ENCODE measurements at places on chromosomes 5 and 9.

- peak; percentile 87 for DNase-seq
Observed at GRCh38 chr5:107402434-107403227, 268.1 kb downstream of the EFNA5 start.

- no peak for DNase-seq
Observed at GRCh38 chr5:148913985-148914431, 87.6 kb downstream of the ADRB2 start.

DNA sequence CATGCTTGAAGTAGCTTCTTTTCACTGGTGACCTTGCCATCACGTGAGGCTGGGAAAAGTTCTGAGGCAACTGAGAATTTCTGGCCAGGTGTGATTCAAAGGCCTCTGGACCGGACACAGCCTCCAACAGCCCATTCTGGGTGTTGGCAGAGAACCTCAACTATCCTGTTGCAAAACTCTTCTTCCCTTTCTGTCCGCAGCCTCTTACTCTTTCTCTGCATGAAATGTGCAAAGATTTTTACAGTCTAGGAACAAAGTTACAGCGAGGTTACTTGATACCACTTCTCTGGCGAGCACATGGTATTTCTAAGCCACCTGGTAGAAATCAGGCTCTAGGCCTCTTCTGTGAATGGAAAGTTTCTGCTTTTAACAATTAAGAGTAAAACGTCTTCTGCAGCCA is 79.2 kb downstream of the FREM1 start:
- DNase-seq = no peak

DNA sequence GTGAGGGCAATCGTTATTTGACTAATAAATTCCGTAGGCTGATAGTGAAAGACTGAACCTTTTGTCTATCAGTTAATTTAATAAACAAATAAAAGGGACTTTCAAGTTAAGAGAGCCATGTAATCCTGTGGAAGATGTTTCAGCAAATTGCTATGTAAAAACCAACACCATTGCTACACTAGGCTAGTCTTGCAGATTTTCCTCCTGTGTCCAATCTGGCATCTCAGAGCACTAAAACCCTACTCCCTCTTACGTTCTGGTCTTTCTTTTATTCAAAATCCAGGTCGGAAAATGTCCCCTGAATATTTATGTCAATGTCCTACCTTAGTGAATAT is 478.8 kb upstream of the TNC start:
- no peak for DNase-seq

GRCh38 chr9:69265891-69266290 is 59.1 kb upstream of the ENTREP1 start:
- DNase-seq = no peak

GRCh38 chr9:5421163-5421562 is 16.6 kb downstream of the PLGRKT start:
- no peak for DNase-seq

- no peak for DNase-seq
Observed at GRCh38 chr5:43148417-43148816, 27.7 kb downstream of the ZNF131 start.

GRCh38 chr9:72441848-72442607 is 77.0 kb upstream of the ZFAND5 start:
- DNase-seq = no peak

DNA sequence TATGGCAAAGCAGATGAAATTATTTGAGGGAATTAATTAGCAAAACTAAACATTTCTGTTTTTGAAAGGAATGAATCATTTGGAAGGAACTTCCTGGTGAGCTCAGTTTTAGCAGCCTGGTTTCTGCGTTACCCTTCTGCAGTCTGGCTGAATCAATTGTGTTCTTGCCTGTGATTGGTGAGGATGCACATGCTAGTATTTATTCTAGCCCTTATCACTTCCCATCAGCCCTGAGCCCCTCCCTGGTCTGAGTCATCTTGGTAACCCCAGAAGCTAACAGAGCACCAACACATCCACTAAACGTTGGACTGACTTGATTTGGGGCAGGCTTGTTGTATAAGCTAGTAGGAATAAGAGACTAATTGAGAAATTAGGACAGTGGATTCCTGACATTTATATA is 6.6 kb downstream of the TJP2 start:
- no peak for DNase-seq

- DNase-seq = no peak
Observed at GRCh38 chr9:20729523-20729922, 45.5 kb downstream of the FOCAD start.

- no peak for DNase-seq
Observed at GRCh38 chr9:107215381-107215780, 67.7 kb upstream of the RAD23B start.

- DNase-seq = no peak
Observed at GRCh38 chr5:169272111-169272510, 28.8 kb downstream of the SLIT3 start.

DNA sequence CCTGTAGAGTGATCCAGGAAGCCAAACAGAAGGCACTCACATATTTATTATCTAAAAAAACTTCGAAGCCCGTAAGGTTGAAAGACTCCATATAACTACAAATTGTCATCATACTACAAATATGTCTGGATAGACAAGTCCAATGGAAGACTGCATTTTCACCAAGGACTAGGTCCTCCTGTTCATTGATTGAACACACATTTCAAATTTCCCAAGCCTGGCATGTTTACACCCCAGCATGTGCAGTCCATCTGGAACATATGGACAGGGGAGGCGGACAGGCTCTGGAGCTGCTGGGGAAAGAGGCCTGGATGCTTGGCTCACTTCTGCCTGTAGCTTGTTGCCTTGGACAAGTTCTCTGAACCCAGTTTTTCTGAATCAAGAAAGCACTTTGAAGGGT is 378.7 kb downstream of the ENC1 start:
- no peak for DNase-seq

DNA sequence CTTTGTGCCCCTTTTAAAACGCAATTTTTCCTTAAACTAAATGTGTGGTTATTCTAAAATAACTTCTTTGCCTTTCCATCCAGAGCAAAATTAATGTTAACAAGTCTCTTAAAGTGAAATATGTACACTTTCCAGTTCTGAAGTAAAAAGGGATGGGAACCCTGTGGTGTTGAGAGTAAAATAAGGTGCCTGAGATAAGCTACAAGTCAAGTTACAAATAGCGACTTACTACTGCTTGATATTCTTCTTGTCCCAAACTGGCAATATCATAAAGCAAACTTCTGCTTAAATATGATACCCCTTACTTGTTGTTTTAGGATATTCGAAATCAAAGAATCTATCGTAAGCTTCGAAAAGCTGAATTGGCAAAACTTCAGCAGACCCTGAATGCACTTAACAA is 18.3 kb upstream of the F2R start:
- DNase-seq = no peak

DNA sequence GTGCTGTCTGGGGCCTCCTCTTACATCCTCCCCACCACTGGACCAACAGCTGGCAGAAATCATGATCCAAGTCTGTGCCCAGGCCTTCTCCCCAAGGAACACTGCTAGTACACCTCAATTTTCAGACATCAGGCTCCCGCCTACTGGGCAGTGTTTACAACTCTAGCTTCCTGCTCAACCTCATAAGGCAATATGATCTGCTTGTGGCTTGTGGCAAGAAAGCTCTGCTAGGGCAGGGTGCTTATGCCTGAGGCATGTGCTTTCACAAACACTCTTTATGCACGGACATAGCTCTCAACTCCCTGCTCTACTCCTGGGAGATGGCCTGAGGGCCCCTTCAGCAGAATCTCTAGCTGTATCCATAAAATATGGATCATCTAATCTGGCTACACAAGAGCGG is 32.5 kb downstream of the SH3TC2 start:
- no peak for DNase-seq

- DNase-seq = no peak
Observed at GRCh38 chr5:125210242-125210947, 464.0 kb upstream of the ZNF608 start.

DNA sequence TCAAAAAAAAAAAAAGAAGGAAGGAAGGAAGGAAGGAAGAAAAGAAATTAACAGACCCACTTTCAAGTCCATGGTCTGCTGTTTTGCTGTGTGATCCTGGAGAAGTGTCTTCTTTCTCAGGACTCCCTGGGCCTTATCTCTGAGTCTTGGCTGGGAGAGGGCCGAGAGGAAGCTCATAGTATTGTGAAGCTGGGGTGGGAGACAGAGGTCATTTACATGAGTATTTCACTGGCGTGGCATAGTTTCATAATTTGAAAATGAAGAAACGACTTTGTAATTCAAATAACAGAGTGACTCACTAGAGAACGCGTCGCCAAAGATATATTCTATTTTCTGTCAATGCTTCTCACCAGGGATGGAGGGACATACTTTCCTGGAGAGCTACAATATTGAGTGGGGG is 2.4 kb upstream of the C9orf50 start:
- DNase-seq = no peak

DNA sequence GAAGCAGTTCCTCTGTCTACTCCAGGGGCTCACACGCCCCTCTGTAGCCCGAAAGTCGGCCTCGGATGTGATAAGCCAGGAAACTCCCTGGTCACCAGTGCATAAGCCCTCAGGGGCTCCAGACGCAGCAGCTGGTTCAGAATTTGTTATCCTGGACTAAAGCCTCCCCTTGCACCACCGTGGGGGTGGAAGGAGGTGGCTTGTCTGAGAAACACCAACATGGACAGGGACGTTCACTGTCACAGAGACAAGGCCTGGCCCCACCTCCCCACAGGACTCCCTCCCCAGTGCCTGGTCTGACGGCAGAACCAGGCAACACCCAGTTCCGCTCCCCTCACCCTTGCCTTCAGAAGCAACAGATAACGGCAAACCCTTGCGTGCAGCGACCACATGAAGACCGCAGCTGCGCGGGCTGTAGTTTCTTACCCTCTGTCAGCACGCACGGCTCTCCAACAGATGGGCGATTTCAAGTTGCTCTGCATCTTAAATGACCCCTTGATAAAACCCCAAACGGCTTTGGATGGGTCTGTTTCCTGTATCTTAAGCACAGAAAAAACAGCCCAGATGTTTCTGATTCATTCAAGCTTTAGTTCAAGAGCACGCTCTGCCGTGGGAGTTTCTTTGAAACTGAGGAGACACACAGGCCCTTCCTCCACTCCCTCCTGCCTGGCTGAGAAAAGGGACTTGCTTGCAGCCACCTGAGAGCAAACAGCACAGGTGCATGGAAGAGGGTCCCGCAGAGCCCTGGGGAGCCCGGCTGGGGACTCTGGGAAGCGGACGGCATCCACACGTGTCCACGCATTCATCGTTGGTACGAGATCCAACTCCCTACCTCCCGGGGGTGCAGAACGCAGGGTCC is 44.7 kb upstream of the NKD2 start:
- DNase-seq = no peak

DNA sequence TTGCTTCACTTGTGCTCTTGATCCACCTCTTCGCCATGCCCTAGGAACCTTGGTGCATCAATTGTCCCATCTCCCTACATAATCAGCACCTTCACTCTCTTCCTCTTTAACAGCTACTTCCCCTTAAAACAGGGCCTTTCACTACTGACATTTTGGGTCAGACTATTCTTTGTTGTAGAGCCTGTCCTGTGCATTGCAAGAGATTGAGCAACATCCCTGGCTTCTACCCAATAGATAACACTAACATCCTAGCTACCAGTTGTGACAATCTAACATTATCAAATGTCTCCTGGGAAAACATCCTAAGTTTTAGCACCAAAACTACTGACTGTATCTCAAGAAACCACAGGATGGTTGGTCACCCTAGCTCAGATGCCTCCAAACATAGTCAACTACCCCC is 854.3 kb upstream of the DMAC1 start:
- no peak for DNase-seq

- no peak for DNase-seq
Observed at GRCh38 chr5:158758675-158759074, 341.0 kb downstream of the EBF1 start.

GRCh38 chr5:1027631-1028441 is 19.2 kb downstream of the NKD2 start:
- DNase-seq = no peak

GRCh38 chr9:549455-549997 is 292.0 kb upstream of the DMRT1 start:
- DNase-seq = no peak

- DNase-seq = no peak
Observed at GRCh38 chr5:176559683-176560082, 10.5 kb downstream of the CDHR2 start.

- DNase-seq = no peak
Observed at GRCh38 chr5:10301842-10302610, 5.7 kb downstream of the CMBL start.

DNA sequence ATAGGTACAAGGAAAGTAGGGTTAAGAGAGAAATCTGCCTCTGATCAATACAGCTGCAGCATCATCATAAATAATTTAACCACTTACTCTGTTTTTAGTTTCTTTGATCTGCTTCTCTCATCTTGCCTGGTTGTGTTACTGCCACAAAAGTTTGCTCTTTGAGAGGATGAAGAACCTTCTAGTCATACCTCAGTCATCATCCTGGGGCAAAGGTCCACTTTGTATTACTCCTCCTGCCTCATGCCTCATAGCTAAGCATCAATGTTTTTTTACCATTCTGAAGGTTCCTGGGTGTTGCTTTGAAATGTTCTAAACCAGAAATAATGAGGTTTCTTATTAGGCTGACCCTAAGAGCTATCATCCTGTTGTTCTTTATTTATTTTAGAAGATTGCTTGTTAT is 17.1 kb upstream of the TRIM36 start:
- no peak for DNase-seq

DNA sequence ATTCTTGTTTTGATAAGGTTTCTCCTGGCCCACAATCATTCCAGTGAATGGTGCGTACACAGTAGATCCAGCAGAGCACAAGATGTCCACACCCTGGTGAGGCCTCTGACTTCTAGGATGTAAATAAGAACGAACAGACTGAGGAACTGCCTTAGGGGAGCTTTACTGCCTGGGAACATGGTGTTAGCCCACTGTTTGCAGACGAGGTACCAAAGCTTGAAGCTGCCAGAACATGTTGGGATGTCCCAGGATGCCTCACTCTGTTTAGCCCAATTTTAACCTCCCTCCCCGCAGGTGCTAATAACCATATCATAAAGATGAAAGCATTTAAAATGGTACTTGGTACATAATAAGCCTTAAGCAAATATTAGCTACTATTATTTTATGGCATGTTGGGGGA is 3.5 kb downstream of the LECT2 start:
- no peak for DNase-seq

DNA sequence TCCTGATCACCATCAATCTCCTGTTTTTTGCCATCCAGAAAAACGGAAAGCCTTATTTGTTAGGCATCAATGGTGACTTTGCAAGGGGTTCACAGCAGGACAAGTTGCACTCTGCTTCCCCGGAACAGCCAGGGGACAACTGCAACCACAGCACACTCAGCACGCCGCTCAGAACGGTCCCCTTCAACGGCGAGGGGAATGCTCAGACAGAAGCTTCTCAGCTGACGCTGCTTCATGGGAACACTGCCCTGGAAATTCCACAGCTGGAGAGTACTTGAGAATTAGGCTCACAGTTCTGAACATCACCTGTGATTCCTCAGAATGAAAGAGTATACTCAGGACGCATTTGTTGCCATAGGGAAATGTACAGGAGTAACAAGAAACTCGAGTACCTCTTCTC is 40.1 kb upstream of the PLPP6 start:
- DNase-seq = no peak

- no peak for DNase-seq
Observed at GRCh38 chr5:153699035-153699434, 208.6 kb downstream of the GRIA1 start.

DNA sequence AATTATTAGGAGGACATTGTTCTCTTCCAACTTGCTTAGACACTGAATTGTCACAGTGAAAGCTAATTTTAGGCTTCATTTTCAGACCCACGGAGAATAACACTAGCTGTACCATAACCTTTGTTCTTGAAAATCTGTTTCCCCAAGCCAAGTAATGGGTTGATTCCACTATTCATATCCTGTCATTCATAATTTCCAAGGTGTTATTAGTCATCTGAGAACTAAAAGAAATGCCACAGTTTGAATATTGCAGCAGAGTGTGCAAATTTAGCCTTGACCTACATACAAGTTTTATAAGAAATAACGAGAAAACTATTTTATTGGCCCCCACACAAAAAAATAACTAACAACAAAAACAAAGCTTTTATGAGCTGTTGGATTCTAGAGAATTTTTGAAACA is 148.5 kb upstream of the TYRP1 start:
- DNase-seq = no peak

Measured in NCI-H1694 (cell line).